GM12865 (cell line): ENCODE measurements at places on chromosomes 16 and 17.

- no peak for DNase-seq
Observed at GRCh38 chr17:41505007-41505808, at the start of gene KRT13. KRT13 (minus strand) TSS chr17:41505612; CDS start chr17:41505550, 62 bp downstream.

GRCh38 chr16:86573646-86574508 is 4.5 kb upstream of the FOXL1 start:
- no peak for DNase-seq

DNA sequence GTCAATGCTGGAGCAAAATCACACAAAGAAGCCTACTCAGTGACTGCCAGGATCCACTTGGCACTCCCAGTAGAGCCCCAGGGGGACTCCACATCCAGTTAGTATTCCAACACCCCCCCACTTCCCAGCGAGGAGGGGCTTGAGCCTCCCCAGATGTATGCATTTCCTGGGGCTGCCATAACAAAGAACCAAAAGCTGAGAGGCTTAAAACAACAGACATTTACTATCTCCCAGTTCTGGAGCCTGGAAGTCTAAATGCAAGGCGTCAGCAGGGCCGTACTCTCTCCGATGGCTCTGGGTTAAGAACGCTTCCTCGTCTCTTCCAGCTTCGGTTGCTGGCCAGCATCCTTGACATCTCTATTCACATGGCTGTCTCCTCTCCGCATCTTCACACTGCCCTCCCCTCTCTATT is 23.0 kb upstream of the GNA13 start:
- DNase-seq: no peak

DNA sequence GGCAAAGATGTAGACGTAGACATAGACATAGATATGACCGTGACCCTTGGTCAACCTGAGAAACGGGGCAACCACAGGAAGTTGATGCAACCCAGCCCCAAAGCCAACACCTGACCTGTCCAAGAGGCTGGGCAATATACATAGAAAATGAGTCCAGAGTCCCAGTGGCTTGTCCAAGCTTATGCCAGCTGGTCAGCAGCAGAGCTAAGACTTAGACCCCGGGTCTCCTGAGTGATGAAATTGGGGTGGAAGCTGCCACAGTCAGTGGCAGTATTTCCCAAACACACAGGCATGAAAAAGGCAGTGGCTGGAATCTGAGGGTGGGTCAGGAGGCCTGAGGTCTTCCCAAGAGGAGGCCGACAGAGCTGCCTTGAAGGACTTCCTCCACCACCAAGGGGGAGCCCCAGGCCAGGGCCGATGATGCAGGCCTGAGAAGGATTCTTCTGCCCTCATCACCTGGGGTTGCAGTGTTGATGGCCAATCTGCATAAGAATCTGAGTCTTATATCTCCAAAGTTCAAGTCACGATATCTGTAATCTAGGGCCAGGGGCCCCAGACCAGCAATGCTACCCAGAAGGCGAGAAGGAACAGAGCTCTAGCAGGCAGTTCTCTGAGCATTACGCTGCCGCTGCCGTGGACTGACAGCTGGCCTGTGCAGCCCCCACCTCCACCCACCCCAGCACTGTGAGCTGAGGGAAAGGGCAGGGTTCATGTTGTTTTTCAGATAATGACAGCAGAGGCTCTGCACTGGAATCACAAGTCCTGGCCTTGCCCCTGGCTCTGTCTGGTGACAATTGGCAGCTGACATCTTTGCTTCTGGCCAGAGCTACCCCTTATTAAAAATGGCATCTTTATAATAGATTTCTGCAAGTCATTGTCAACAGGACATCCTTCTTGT is 72.7 kb downstream of the GNAO1 start:
- DNase-seq: no peak

DNA sequence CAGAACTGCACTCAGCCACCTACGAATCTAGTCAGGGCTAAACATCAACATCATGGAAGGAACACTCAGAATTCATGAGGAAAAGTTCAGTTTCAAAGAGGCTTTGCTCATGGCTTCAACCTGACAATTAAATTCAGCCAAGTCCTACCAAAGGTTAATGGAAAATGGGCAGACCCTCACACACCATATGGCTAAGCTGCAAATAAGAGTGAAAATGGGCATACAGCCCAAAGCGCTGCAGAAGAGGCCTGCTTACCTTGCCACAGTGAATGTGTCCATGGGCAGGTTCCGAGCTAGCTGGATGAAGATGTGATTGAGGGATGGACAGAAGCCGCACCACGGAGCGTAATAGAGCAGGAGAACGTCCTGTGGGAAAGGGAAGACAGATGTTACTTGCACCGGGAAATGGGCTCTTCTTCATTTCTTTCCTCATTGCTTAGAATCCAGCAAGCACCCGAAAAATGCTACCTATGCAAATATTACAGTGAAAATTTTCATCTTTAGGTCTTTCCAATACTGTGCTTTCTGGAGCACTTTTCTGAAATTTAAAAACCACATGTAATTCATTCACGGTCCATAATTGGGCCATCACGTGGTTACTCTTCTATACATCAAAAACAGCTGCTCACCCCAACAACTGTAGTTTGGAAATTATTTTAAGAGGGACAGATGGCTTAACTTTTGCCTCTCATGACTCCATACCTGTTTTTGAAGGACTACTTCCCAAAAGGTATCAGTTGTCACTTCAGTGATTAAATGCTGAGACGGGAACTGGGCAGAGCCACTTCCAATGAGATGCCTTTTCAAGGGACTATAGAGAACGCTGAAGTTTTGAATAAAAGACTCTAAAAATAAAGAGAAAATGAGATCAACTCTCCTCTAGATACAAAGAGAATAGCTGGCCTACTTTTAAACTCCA is 19.6 kb downstream of the SNN start:
- no peak for DNase-seq

DNA sequence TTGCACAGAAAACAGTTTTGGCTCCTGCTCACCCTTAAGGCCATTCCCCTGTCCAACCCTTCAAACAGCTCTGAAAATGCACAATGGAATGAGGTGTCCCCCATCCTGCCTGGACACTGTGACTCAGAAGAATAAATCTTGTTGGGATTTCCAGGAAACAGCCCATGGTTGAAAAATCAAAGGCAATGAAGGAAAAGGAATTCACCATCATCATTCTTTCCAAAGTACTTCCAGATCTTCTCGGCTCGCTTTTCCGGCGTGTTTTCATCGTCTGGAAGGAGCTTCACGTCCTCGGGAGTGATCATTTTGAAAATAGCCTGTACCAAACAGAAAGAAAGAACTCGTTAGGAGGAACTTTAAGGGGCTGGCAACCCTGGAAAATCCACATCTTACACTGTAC is 4.3 kb downstream of the RCVRN start:
- DNase-seq: no peak

DNA sequence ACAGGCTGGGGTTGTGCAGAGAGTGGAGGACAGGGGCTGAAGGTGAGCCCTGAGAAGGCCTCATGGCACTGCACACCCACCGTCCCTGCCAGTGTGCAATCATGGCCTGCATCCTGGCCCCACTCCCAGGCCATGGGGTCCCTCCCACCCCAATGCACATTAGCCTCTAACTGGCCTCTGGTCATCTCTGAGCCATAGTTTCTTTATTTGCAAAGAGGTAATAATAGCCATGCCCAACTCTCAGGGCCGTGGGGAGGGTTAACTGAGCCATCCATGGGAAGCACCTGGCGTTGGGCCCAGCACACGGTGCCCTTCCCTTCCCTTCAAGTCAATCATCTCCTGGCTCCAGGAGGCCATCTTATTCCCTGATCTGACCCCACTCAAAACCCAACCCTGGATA is 10.8 kb upstream of the ITGA3 start:
- no peak for DNase-seq
